ENCODE measurements at places on chromosomes 5 and 9.

DNA sequence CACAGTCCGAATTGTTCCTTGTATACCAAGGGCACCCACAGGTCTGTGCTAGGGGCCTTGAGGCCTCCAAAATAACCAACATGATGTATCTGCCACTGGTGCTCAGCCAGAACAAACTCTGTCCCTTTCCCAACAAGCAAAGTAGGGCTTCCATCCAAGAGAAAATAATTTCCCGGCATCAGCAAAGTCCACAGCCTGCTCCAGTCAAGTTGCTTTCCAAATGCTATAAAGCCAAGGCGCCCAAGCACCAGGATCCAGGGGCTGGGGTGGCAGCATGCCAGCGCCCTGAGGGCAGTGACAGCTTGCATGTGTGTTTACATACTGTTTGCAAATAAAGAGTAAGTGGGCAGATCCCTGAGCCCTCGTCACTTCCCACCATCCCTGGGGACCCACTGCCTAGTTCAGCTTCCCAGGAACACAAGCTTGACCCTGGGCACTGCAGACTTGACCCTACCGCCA lies 155.9 kb downstream of the ERCC6L2 start:
- peak; percentile 47 for DNase-seq

DNA sequence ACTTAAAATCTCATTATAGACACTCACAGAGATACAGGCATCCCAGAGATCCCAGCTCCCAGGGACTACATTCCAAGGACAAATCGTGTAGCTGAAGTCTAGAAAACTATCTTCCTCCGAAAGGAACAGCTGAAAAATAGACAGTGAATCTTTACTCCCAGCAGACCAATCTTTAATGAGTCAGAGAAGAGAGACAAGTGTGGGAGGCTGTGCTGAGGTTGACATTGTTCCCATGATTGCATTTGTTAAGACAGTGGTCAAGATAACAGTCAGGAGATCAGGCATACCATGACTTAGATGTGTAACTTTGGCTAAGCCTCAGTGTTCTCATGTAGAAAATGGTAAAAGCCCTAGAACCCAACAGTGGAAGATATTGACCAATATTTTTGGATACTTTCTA lies 120.7 kb downstream of the PAPPA start:
- no peak for DNase-seq

DNA sequence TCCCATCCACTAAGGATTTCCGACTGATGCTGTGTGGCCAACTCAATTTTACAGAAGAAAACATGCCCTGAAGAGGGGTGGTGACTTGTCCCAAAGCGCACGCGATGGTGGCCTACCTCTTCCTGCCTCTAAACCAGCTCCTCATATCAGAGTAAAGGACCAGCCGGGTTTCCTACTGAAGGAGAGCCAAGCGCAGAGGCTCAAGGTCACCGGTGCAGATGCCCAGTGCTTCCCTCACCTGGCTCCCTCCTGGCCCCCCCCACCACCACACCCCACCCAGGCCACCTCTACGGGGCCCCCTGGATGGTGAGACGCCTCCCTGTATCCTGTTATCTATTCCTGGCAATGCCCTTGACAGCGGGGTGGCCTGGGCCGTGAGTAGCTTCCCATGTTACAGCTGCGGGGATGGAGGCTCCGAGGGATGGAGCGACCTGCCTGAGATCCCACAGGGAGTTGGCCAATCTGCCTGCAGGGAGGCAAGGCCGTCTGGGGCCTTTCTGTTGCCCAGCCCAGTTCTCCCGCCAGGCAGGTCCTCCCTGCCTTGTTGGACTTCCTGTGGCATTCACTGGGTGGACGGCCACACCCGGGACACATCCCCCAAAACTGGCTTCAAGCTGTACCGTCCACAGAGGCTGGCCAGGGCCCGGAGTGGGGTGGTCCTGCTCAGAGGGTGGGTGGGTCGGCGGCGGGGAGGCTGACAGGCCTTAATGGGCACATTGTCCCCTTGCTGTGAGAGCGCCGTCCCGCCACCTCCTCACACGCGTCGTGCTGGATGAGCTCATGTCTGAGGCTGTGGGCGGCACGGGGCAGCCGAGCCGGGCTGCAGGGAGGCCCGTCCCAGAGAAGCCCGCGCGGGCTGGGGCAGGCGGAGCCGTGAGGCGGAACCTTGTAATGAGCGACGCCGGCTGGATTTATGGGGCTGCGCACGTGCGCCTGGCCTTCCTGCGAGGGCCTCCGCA lies 72.5 kb downstream of the MACROH2A1 start:
- DNase-seq, result no peak

DNA sequence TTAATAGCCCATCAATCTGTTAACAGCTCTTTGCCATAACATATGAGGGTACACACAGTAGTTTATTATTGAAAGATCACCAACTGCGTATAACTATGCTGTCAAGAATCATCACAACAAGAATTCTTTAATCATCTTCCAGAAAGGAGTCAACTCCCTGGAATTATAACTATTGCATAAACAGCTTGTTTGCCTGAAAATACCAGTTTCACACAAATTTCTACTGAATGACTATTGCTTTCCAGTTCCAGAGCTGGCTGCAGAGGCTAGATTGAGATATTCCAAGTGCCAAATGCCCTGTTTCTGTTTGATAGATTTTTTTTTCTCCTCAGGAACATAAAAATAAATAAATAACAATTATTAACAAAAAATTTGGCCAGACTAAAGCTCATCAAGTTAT lies 444.7 kb downstream of the TLE1 start:
- no peak for DNase-seq
